AG09309 (cell line): ENCODE measurements at places on chromosomes 2 and 18.

GRCh38 chr2:61736953-61737352 is 116.9 kb downstream of the FAM161A start:
- DNase-seq: no peak

GRCh38 chr2:1448009-1448408 is 34.7 kb downstream of the TPO start:
- DNase-seq: no peak

GRCh38 chr2:129803032-129803431 is 176.4 kb upstream of the RAB6C start:
- DNase-seq: no peak

DNA sequence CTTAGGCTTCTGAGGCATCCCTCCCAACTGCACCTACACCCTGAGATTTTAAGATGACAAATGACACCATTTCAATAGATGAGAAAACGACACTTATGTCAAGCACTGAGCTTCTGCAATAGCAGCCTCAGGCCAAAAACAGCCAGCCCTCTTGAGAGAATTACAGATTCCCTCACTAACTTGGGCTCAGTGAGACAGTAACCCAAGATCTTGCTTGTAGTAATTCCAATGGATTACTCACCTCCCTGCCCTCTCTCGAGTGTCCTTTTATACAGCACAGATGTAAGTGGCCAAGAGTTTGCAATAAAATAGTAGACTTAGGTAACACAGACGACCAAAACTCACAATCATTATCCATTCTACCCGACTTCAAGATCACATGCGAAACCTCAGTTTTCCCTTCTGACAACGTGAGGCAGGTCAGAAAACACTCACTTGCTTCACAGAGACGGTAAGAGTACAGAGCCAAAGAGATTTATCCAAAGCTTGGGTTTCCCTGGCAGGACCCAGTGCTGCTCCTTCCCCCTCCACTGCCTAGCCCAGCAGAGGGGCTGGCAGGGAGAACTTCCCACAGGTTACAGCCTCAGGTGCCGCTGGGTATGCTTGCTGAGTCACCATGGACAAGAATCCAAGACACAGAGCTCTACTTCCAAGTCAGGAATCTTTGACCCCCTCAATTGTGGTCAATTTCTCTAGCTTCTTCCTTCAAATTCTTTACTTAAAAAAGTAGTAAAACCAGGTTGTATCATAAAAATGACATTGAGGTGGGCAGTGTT is 181.4 kb downstream of the MYO5B start:
- no peak for DNase-seq

- no peak for DNase-seq
Observed at GRCh38 chr2:181239201-181239799, 217.9 kb upstream of the ITGA4 start.

DNA sequence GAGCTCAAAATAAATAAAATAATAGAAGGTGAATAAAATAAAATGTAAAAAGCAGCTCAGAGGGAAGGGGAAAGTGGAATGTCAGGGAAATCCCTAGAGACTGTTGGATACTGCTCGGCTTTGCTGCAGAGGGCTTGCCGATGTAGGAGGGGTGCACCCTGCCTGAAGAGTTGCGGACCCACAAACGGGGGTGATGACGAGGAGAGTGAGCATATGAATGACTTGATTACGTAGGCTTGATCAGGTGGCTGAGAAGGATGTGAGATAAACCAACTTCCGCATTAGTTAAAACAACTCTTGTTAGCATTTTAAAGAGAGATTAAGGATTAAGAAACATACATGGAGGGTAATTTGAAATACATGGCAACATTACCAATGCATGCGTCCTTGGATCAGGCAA is 21.0 kb upstream of the TMEM237 start:
- no peak for DNase-seq

- DNase-seq: no peak
Observed at GRCh38 chr18:76275727-76276313, 219.2 kb downstream of the ZNF516 start.

GRCh38 chr18:35464831-35465279 is 32.9 kb downstream of the INO80C start:
- no peak for DNase-seq

DNA sequence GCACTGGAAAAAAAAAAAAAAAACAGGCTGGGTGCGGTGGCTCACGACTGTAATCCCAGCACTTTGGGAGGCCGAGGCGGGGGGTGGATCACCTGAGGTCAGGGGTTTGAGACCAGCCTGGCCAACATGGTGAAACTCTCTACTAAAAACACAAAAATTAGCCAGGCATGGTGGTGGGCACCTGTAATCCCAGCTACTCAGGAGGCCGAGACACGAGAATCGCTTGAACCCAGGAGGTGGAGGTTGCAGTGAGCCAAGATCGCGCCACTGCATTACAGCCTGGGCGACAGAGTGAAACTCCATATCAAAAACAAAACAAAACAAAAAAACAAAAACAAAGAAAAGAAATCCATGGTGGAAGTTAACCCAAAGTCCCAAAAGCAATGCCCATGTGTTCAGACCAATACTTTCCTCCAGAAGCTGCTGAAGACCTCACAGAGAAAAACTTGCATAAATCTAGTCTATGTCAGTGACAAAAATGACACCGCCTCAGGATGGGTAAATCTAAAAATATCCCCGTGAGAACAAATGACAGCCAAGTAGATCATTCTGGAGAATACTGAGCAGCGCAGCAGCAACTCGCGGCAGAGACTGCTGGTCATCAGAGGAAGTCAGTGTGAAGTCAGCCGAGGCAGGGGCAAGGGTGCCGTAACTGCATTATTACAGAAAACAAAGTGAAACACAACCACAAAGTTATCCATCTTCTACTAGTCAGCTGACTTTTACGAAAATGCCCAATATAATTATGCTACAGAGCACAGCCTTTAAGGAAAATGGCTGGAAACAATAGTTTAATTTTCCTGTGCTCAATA is 41.0 kb downstream of the LPIN2 start:
- no peak for DNase-seq

- no peak for DNase-seq
Observed at GRCh38 chr2:44205169-44205568, 36.5 kb downstream of the PPM1B start.

DNA sequence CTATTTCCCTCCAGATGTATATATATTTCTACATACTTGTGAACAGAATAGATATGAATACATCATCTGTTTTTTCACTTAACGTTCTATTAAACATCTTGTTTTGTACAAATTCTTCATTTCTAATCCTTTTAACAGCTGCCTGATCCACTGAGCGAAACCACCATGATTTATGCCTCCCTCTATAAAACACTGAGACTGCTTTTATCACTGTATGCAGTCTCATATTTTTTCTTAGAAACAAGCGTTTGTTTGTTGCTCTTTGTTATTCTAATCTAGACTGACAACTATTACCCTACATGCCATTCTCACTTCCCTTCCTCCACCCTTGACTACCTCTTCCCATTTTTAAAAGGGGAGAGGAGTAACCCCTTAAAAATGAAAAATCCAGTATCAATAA is 88.2 kb downstream of the DTNB start:
- no peak for DNase-seq

DNA sequence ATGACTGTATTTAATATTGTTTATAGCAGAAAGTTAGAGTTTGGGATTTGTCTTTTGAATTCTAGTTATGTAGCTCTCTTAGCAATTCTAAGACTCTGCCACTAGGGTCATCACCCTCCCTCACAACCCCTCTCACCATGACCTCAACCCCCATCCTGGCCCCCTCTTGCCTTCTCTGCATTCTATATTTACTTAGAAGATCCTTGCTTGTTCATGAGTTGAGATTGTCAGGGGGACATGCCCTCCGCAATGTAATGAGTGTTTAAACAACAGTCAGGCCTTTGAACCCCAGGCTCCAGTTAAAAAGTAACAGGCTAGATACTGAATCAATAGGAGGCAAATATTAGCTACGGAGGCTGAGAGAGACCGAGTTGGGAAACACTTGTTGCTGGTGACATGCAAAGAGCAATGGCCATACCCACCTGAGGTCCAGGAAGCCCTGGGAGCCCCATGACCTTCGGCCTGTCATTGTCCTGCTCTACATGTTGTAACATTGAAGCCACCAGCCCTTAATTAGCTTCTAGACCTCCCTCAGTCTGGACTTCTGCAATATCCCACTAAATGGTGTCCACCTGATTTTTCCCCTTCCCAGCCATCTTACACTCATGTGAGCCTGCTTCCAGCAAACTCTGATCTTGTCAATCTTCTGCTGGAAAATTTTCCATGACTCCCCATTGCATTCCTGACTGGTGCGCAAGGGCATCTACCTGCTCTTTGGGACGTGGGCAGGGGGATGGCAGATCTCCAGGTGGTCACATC is 221.1 kb downstream of the ALPK2 start:
- DNase-seq: no peak

- DNase-seq: no peak
Observed at GRCh38 chr2:234710066-234710465, 213.2 kb upstream of the ARL4C start.

DNA sequence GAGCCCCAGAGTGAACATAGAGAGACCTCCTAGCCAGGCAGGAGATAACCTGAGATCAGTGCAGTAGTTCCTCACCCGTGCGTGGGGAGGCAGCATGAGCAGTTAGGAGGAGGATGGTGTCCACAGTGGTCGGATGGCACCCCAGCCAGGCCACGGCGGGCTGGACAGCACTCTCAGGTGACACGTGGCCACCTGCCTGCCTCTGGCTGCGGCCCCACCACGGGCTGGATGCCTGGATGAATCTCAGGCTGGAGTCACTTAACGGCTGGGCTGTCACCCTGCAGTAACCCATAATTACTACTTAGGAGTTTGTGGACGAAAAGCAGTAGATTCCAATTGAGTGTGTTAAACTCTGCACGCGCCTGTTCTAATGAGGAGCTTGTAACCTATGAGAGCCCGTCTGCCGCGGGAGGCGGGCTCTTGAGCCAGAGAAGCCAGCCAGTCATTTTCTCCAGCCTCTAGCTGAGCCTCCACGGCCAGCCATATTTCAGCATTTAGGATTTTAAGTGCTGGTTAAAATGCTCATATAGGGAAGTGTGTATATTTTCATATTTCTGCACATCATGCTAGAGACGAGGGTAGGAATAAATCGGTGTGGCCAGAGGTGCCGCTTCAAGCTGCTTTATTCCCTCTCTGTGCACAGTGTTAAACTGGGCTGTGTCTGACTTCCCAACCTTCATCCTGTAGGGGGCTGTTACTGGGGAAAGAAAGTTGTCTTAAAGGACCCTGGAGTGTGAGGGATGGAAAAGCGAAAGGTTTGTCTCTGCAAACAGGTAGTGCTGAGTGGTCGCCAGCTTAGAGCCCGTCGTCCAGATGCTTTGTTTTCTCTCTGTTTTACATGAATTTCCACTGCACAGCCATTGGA is 144.0 kb downstream of the GLI2 start:
- no peak for DNase-seq

- DNase-seq: no peak
Observed at GRCh38 chr2:39301352-39301751, 57.6 kb upstream of the CDKL4 start.

- DNase-seq: no peak
Observed at GRCh38 chr2:73176205-73176880, 26.0 kb upstream of the NOTO start.

- DNase-seq: no peak
Observed at GRCh38 chr18:73201940-73202339, 334.2 kb upstream of the NETO1 start.

- DNase-seq: no peak
Observed at GRCh38 chr18:44736664-44737380, 56.1 kb downstream of the SETBP1 start.

DNA sequence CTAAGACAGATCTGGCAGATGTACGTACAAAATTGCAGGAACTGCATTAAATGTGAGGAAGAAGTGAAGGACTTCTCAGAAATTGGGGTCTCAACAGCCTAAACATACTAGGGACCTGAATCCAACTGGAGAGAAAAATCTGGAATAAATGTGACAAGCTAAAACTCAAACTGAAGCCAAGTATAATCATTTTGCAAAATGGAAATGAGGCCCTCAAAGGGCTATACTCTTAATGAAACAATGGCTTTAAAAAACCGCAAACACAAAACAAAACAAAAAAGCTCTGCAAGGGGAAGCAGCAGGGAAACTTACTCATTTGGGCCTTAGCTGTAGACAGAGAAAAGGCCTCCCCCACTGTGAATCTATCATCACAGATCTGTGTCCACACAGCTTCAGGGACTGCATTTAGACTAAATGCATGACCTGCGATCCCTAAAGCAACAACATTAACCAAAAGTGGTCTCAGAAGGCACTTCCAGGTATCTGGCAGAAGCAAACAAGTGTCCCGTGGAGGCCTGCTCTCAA is 63.2 kb downstream of the CCBE1 start:
- DNase-seq: no peak

GRCh38 chr18:45268583-45268982 is 346.7 kb upstream of the SLC14A2 start:
- no peak for DNase-seq

DNA sequence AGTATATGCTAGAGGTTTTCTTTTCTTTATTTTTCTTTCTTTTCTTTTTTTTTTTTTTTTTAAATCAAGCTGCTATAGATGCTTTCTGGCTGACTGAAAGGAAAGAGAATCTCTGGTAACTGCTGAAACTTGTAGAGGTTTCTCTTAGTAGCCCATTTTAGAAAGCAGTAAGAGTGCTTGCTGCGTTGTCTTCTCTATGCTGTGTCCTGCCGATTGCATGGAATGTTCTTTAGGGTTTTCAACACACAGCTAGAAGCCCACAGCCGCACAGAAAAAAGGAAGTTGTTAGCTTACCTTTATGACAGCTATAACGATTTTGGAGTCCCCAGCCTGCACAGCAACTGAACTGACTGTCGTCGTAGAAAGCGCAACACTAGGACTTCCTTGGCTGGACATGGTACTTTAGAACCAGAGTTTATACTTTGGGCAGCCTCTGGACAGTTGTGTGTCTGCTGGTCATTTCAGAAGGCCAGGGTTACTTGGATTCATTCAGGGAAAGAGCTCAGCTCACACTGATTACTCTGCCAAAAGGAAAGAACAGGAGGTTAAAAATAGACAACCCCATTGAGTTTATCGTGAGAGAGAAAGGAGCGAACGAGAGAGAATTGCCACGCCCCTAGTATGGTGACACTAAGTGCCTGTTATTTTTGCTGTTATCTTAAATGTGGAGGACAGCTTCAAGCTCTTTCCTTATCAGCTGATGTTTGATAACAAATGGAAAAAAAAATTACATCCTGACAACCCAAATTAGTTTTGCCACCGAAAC is at the start of gene CCDC141:
Gene CCDC141, minus strand, starts transcription at position 592 of the 766 bp plus-strand sequence. Its CDS starts 196 bp downstream, at position 396.
- DNase-seq: no peak

DNA sequence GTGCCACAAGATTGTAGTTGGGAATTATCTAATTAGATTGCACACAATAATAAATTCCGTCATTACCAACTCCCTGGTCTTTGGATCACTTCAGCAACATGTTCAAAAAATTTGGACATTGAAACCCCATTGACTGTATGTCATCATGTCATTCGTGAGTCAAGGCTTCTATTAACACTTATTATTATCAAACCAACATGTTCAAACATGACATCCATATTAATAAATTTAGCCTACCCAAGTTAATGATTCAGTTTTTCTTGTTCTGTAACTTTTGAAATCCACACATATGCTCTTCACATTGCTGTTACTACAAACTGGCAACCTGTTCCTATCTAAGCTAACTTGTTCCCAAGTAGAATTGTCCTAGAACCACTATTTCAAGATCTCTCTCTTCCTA is 1142.7 kb upstream of the SLC39A10 start:
- no peak for DNase-seq
